Skeletal muscle cell (primary cell): ENCODE measurements at places on chromosomes 3 and 15.

DNA sequence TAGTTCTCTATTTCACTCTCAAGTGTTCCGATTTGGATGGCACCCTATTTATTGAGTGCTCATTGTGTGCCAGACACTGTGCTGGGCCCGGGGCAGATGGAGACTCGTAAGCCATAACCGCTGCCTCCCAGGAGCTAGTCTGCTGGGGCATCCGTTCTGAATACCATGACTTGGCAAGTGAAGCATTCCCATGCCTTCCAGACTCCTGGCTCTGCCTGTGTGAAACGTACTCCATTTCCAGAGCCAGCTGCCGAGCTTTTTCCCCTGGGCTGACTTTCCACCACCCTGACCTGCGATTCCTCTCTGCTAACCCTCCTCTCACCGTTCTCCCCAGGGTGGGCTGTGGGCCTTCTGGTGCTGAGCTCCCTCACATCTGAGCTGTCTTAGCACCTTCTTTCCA lies 303.1 kb upstream of the CTDSPL start:
- DNase-seq = no peak

GRCh38 chr15:101121511-101122090 lies 130.2 kb downstream of the CHSY1 start:
- DNase-seq = no peak

DNA sequence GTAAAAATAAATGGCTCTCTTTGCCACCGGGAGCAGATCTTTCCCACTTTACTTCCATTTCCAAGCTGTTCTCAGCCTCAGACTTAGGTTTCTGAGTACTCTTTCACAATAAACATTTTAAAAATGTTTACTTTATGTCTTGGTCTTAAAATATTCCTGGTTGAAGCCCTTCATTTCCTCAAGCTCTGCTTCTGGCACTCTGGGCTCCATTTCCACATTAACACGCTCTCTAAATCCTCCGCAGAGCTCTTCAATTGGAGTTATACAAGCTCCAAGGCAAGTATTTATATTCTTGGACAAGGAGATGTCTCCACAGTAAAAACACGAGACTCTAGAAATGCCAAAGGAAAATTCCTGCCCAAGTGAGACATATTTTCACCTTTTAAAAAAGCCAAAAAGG lies 169.3 kb downstream of the GREM1 start:
- DNase-seq = no peak

- no peak for DNase-seq
These were observed 87.8 kb downstream of the NCEH1 start for GRCh38 chr3:172622916-172623700.

- no peak for DNase-seq
These were observed 26.5 kb downstream of the IQSEC1 start for GRCh38 chr3:13046569-13047274.
